ENCODE measurements at places on chromosomes 2 and 18.

GRCh38 chr2:218985325-218986091 is 524 bp upstream of the FEV start:
- DNase-seq = no peak

- DNase-seq = peak; percentile 29
These were observed 1.1 kb downstream of the RNF103 start for GRCh38 chr2:86622519-86623042.

GRCh38 chr18:75209951-75210258 is 692 bp upstream of the TSHZ1 start:
- no peak for DNase-seq

DNA sequence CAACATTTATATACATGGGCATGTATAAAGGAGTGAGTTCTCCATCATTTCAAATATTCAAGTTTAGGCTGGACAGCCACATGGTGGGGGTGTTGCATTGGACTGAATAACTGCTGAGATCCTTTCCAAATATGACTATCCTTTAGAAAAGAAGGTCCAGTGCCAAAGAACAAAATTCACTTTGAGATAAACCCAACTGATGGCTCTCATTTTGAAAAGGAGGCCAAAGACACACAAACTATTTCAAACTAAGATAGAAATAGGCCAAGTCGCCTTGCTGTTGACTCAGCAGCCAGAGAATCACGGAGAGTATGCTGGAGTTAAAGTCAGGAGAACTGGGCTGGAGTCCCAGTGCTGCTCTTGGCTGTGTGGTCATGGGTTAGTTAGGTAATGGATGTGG is 204.5 kb upstream of the LRATD1 start:
- DNase-seq = no peak

GRCh38 chr2:28233164-28233676 is 159.4 kb upstream of the FOSL2 start:
- no peak for DNase-seq
